Activated naive CD4-positive, alpha-beta T cell treated with anti-CD3 and anti-CD28 coated beads for 36 hours (primary cell): ENCODE measurements at places on chromosomes 2 and 18. TPM values are rescaled to one million over a fixed set of nuclear protein-coding genes. Genes with fewer than 3 reads are reported as not detected.

DNA sequence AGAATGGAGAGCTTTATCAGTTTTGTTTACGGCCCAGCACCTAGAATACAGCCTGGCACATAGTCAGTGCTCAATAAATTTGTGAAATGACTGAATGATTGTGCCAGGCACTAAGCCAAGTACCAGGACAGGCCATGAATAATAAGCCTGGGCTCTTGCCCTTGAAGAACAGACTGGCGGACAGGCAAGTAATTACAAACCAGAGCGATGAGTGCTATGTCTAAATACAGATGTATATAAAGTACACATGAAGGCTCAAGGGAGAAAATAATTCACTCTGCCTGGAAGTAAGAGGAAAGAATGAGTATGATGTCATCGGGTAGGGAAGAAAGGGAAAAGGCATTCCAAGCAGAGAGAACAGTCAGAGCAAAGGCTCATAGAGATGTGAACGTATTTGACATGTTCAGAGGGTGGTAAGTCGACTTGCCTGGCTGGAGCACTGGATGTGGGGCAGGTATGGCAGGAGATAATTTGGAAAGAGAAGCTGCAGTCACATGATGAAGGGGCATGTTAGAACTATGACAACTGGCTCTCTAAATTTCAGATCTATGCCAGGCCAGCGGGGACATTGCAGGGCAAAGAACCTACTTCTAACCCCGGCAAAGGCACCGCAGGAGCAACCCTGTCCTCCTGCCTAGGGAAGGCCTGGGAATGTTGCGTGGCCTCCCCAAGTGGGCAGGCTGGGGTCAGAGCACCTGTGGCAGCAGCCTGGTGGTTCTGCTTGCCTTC is 119.1 kb upstream of the STPG4 start:
- no peak for DNase-seq

GRCh38 chr2:138720035-138720838 is 60.0 kb downstream of the NXPH2 start:
- no peak for DNase-seq

DNA sequence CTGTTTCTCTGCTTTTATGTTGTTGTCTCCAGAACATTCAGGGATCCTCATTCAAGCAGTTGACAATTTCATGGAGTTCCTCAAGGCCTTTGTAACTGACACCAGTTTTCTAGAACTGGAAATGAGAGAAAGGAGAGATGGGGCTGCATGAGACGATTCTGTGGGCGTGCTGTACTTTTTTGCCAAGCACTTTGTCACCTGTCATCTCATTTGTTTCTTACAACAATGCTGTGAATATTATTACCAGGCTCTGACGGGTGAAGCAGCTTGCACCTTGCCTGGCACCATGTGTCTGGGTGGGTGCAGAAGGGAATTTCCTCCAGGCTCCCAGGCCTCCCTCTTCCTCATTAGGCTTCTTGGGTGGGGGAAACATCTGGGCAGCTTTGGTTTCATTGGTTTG is 22.2 kb upstream of the ATOH8 start:
- no peak for DNase-seq

GRCh38 chr2:120802158-120802557 is 66.5 kb downstream of the GLI2 start:
- DNase-seq = no peak

DNA sequence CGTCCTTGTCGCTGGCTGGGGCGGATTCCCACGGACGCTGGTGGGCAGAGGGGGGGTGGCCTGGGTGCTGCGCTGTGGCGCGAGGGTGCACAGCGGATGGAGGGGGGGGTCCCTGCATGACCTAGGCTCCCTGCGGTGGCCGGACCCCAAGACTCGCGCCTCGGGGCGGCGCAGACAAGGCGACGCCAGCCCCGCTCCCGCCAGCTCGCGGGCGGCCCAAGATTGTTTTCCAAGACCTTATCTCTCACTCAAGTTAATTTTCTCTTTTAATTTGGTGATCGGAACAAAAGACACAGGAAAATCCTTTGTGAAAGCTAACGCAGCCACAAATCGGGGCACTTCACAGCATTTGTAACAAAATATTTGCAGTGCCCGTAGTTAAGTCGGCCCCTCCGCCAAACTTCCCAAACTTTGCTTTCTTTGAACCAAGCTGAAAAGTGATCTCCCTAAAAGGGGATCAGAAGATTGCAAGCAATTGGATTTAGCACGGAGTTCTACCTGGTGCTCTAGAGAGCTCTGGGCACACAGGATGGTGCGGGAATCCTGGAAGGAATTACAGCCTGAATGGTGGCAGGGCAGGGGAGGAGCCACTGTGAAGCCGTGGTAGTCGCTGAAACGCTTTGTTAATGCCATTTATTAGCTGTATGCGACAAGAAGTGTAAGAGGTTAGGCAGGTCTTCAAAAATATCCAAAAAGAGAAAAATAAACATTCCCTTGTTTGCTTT is 4.8 kb upstream of the ID2 start:
- DNase-seq = no peak

Gene TBC1D8
- 4.5 TPM for total RNA-seq
